ENCODE measurements at places on chromosomes 5 and 9. TPM values are rescaled to one million over a fixed set of nuclear protein-coding genes. Genes with fewer than 3 reads are reported as not detected.
A peak's percentile ranks its signal among the peaks of the same experiment; 100 is the strongest.

GRCh38 chr5:128413356-128413755, 124.7 kb downstream of the FBN2 start:
- DNase-seq: no peak

UGT3A2 gene
- not detected for total RNA-seq

GRCh38 chr5:31859096-31859495, 220.2 kb downstream of the PDZD2 start:
- DNase-seq: no peak

DNA sequence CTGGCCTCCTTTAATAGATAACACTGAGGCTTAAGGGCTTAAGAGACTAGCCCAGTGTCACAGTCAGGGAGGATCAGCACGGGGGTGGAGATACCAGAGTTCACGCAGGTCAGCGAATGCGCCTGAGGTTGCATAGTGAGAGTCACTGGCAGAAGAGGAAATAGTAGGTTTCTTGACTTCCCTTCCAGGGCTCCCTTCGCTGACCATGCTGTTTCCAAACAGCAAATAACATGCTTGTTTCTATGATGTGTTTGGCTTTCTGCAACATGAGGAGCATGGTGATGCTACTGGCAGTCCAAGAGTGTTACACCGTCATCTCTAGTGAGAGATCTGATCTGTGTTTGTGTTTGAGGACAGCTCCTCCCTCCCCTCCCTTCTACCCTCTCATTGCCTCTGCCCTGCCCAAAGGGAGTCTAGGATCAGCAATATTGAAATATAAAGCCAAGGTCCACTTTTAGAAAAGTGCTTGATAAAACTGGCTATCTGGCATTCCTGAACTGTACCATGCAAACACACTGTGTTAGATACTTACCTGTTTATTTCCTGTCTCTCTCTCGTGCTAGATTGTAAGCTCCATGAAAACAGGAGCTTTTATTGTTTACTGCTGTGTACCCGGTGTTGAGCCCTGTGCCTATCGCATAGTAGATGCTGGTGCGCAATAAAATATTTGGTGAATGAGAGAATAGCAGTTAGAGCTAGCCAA, 12.3 kb downstream of the TLE4 start:
- peak; percentile 88 for DNase-seq

GRCh38 chr5:87850843-87851242, 417.8 kb downstream of the TMEM161B start:
- no peak for DNase-seq

- peak; percentile 66 for DNase-seq
Observed at GRCh38 chr5:180133971-180134508, 62.5 kb upstream of the RNF130 start.

GRCh38 chr9:128838338-128838737, 8.7 kb upstream of the SPOUT1 start:
- no peak for DNase-seq

SPATA9 gene
- total RNA-seq: not detected

- DNase-seq: no peak
Observed at GRCh38 chr5:142171270-142171669, 62.7 kb downstream of the NDFIP1 start.

DNA sequence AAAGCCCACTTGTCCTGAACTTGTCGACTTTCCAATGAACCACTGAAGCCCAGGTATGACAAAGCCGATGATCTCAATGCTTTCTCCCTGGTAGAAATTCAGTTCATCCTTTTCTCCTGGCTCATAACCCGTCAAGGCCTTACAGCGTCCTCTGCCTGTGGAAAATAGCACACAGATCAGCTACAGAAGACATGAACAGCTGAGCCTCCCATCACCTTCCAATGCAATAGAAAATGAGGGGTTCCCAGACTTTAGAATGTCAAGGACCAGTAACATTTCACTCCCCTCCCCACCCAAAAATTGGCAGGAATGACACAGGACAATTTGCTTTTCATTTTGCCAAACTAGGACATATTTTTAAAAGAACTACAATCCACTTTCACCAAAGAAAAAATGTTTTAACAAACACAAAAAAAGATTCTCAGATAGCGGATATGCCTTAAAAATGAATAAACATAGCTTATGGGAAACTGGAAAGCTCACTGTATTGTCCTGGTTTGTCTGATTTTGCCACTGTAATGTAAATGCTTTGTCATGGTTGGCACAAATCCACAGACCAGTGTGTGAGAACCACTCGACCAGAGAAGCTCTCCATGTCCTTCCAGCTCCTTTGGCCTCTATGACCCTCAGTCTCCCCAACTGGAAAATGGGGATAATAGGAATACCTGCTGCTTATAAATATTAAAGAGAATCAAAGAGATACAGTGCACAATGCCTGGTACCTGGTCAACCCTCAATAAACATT, 24.4 kb downstream of the SH3TC2 start:
- no peak for DNase-seq

GRCh38 chr9:22416692-22417060, 29.9 kb upstream of the DMRTA1 start:
- no peak for DNase-seq

DNA sequence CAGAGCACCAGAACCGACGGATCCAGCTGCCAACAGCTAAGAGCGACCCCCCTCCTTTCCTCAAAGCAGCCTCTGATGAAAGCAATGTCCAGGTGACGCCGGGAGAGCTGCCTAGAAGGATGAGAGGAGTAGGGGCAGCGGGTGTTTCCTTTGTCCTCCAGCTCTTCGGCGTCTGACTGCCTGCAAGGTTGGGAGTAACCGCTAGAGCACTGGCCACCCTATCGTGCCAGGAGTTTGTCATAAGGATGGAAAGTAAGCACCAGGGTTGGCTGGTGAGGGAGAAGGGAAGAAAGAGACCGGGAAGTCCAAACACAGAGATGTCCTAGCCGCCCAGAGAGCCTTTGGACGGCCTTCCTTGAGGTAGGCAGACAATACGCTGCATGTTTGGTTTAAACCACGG, 10.8 kb downstream of the MRPL36 start:
- DNase-seq: no peak

GRCh38 chr9:86282979-86283535, 719 bp upstream of the ISCA1 start:
- no peak for DNase-seq

Measured in Right ventricle myocardium inferior (tissue), 1 donor.